Hypothalamus (tissue), 51 donors: ENCODE measurements at places on chromosomes 2 and 18.

GRCh38 chr2:207251022-207251421, 85.3 kb upstream of the KLF7 start:
- DNase-seq, result no peak

GRCh38 chr18:34529358-34530335, 180.5 kb upstream of the DTNA start:
- DNase-seq, result no peak

GRCh38 chr18:58638441-58638840, 9.6 kb upstream of the ALPK2 start:
- no peak for DNase-seq

DNA sequence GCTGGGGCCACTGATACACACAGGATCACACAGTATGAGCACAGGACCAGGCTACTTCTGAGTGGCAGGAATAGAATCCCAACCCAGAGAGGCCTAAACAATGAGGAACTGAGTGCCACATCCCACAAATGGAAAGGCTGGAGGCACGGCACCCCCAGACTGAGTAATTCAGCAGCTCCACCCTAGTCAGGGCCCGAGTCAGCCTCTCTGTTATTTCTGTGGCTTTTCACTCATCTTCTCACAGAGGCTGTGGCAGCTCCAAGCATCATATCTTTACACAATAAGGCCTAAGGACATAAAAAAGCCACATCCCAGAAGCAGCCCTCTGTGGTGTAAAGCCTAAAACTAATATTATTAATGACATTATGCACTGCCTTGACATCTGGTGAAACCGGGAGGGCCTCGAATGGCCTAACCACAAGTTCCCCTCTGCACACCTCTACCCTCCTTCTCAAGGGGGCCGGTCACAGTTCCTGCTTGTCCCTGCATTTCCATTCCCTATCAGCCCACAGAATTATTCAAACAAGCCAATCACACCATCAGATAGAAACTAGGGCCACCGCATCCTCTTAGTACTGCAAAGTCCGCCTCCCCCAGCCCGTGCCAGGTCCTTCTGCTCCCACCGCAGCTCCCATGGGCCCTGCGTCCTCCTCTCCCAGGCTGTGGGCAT, 12.5 kb upstream of the MAL start:
- no peak for DNase-seq

DNA sequence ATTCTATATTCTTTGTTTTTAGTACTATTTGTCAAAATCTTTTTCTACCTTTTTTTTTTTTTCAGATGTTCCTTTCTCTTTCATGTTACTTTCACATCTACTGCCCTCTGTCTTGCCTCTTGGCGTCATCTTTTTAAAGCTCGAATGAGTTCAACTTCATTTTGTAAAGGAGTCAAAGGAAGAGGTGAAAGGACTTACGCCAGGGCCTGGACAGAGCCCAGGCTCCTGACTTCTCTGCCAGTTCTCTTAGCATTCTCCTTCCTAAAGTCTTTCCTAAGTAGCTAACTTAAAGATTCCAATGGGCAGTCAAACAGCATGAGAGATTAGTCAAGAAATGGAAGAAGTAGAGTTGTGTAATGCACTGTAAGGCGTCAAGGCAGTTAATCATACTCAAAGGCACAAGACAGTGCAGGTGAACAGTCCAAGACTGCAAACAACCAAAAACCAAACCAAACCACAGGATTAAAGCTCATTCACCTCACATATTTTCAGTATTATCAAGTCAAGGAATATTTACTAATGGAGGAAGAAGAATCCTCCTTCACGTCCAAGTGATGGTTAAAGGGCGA, 301.7 kb downstream of the TCF4 start:
- DNase-seq, result no peak

DNA sequence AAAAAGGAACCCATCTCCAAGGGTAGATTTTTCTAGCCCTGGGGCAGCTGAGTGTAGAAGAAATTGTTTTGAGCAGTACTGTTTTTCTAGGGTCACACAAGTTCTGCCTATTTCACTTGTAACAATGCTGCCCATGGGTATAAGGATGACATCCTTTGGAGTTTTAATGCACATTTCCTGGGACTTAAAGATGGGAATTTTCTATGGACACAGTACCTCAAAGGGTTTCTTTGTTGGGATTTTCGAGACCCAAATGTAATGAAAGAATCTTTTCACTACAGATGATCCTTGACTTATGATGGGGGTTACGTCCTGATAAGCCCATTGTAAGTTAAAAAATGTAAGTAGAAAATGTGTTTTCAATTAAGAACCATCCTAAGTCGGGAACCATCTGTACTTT, 31.8 kb downstream of the CDC42EP3 start:
- DNase-seq, result no peak

DNA sequence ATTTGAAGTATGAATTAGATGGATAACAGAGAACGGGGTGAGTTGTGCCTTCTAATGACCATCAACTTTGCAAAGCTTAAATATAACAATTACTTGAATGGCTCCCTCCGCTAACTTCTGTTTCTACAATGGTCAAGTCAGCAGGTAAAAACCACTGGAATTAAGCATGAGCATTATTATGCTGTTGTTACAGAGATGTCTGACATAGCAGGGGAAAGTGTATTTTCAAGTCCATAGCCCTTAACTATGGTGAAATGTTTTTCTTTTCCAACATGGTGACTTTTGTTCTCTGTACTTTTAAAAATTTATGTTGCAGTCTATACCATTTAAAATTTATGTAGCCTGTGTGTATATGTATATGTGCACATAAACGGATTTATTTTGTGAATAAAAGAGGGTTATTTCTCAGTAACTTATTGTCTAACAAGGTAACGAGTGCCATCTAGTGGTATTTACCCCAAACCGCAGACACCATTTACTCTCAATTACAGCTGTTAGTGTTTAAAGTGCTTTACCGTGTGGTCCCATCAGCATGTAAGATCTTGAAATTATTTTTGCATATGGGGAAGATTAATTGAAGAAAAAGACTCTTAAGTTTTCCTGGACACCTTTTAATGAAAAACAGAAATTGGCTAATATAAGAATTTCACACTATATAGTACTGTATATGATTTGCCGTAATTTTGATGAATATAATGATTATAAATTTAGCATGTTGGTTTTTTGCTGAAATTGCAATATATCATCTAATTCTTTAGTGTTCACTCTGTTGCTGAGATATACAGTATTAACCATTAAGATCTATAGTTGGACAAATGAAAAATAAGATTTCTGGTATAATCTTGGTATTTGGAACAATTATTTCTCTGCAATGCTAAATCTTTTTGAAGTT, 78.2 kb downstream of the UBE2E3 start:
- no peak for DNase-seq

- DNase-seq, result no peak
These were observed 10.4 kb upstream of the KCNE4 start for GRCh38 chr2:223041527-223042109.

DNA sequence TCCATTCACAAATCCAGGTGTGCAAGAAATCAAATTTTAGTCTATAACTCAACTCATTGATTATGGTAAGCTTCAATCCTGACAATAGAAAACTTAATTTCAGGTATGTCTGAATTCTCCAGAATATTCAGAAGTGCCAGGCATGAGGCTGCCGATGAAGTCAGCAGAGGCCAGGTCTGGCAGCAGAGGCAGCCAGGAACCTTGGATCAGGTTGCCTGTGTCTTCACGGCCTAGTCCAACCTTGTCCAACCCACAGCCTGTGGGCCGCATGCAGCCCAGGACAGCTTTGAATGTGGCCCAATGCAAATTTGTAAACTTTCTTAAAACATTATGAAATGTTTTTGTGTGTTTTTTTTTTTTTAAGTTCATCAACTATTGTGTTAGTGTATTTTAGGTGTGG, 46.9 kb upstream of the ASPRV1 start:
- DNase-seq, result no peak

GRCh38 chr2:54194761-54195750, 61.0 kb downstream of the TSPYL6 start:
- no peak for DNase-seq
